Head of caudate nucleus (tissue), 42 donors: ENCODE measurements at places on chromosomes 16 and 17.

DNA sequence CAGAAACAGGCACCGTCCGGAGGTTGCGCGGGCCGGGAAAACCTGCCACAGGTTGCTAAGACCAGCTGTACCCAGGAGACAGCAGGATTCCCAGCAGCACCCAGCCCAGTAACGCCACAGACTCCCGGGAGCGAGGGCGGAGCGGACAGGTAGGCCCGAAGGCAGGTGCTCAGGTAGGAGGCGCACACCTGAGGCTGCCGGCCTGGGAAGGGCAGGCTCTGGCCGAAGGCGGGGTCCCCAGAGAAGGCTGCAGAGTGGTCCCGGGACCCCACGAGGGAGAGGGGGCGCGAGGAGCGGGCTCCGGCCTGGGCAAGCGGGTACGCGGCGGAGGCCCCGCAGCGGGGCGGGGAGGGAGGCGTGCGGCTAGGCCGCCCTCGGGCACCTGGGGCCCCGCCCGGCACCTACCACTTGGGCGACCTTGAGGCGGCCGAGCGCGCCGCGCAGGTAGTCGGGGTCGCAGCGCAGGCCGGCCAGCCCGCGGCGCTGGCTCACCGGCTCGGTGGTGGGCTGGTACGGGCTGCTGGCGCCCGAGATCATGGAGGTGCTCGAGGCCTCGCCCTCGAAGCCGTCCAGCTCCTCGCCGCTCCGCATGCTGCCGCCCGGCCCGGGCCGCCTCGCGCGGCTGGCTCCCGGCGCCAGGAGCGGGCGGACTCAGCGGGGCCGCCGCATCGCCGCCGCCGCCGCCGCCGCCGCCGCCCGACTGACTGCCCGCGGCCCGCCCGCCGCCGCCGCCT lies 441 bp downstream of the CMTM4 start:
- peak; percentile 29 for DNase-seq

DNA sequence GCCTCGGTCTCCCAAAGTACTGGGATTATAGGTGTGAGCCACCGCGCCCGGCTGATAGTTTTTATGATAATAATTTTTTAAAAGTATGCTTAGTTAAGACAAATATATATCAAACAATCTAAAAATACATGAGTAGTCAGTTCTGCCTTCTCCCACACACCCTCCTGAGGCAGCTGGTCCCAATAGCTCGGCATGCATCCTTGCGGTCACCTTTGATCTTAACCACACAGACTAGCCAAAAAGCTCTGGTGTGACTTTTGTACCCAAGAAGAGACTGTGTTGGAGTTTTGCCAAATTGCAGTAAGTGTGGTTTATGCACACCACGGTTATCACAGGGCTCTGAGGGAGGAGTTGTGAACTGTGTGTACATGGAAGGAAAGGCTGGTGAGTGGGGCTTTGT lies 25.6 kb downstream of the ATP6V0A1 start:
- no peak for DNase-seq

DNA sequence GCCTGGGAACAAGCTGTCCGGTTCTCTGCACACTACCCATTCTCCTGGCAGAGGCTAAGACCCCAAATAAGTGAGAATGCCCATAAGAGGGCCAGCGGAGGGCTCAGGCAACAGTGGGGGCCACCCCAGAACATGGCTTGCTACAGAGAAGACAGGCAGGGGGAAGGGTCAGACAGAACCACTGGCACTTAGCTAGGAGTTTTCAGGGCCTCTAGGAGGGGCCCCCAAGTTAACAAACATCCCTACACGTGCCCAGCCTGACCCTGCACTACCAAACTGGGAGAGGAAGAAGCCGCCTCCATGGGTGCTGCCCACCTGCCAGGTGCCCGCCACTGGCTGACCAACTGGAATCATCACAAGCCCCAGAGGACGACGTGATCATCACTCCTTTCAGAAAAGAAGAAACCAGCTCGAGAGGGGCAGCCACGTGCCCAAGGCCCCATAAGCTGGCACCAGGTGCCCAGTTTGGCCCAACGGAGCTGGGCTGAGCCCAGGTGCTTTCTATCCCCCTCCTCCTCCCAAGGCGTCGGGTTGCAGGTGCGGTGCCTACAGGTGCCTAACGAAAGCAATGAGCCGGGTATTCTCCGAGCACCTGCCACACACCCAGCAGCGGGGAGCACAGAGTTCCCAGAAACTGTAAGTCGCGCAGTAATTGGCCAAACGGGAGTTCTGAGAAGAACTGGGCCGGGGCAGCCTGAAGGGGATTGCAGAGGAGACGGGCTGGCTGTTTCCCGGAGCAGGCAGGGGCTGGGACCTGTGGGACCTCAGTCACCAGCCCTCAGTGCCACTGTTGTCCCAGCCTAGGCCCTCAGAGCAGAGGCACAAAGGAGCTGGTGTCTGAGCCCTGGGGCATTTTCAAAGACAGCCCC lies 13.2 kb downstream of the RPH3AL start:
- no peak for DNase-seq

DNA sequence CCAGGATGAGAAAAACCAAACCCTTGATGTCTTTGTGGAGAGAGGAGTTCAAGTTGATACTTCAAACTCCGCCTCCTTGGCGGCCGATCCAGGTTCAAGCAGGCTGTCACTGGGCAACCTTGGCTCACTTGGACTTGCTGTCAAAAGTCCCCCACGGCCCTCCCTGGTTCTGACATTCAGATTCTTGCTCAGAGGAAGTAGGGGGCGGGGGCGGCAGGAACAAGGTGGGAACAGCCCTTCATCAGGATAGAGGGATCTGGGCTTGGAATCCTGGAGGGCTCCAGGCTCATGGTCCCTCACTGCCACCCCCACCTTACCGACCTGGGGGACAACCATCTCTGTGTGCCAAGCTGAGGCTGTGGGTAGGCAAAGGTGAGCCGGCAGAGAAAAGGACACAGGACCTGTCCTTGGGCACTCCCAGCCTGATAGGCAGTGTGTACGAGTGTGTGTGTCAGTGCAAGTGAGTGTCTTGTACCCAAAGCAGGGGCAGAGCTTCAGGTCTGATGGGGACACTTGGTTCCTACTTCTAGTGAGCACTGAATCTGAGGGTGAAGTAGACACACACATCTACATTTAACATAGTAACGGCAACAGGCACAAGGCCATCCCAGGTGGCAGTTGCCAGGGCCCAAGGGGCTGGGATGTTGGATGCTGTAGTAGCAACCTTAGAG lies 6.6 kb upstream of the TSPOAP1 start:
- DNase-seq, result no peak

DNA sequence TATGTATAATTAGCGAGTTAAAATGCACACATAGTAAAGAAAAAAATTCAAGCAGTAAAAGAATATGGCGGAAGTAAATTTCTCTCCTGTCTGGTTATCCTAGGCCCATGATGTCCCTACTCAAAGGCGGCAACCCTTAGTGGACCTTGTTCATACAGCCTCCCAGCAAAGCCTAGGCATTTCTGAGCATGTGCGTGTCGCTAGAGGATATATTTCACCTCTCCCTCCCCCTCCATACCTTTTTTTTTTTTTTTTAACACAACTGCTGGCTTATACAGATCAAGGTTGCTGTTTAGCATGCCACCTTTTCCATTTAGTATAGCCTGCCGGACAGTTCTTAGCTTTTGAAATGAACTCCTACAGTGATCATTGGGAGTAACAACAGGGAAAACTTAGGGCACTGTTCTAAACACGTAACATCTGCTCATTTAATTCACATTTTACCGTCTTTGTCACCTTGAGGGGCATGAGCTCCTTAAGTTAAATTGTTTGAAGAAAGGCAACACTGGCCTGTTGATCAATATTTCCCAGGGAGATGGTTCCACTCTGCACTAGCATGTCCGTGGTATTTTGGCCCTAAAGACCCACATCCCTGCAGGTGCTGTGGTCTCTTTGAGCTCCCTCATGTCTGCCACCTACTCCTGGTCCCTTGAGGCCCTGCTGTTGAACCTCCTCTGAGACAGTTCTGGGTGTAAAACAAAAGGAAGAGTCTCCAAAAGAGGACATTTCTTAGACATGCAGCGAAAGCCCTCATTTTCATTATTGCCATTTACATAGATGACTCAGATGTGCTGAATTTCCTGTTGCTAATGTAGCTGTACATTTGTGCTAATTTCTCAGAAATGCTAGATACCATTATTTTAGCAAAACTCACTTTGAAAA lies 4.1 kb upstream of the TNFRSF13B start:
- no peak for DNase-seq

GRCh38 chr16:17026600-17027242 lies 444.0 kb downstream of the XYLT1 start:
- no peak for DNase-seq

DNA sequence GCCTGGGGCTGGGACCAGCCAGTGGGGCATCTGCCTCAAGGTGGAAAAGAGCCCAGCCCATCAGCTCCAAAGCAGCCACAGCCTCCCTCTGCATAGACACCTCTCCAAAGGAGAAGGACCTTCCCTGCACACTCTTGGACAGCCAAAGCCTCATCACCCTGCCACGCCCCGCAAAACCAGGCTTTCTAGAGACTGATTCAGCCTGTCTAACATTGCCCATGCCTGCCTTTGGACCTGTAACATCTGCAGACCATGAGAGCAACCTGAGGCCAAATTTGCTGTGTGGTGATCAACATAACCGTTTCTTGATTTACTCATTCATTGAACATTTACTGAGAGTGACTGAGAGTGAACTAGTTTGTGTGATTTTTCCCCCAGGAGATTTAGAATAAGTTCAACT lies 219.7 kb upstream of the HSBP1 start:
- DNase-seq, result no peak

DNA sequence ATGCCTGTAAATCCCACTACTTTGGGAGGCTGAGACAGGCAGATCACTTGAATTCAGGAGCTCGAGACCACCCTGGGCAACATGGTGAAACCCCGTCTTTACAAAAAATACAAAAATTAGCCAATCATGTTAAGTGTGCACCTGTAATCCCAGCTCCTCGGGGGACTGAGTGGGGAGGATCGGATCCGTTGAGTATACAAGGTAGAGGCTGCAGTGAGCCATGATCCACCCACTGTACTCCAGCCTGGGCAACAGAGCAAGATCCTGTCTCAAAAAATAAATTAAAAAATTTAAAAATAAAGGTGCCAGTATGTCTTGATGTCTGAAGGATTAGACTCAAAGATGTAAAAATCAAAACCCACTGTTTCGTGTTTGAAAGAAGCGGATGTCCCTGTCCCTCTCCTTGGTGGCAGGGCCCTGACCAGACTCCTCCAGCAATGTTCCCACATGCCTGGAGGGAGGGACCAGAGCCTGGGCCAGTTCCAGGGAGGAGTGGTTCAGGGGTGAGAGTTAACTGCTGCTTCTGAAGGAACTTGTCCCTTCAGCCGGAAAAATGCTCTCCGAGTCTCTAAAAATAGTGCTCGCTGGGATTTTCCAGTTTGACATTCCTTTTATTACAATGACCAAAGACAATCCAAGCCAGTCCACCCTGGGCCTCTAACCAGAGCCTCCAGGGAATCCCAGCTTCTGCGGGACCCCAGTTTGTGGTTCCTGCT lies 9.4 kb upstream of the CMTM4 start:
- no peak for DNase-seq

- DNase-seq, result peak; percentile 58
Observed at GRCh38 chr16:4846503-4846900, 586 bp downstream of the GLYR1 start.

DNA sequence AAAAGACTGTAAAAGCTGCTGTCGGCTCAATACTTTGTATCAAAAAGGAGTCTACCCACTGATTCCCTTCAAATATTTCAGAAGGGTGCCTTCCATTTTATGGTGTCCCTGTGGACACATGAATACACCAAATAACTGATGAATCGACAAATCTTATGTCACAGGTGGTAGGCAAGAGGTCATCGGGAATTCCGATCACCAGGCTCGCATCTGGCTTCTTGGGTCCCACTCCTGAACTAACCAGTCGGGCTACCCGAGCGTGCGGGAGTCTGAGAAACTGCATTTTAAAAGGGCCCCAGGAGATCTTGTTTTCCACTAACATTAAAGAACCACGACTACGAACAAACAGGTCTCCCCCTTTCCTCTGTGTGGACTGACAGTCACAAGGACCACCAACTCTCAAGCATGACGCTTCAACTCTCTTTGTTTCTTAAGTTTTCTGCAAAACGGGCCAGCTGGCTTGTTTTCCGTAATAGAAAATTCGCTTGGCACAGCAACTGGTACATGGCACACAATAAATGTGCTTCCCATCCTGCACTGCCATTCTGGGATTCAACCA lies 873 bp downstream of the PSME3IP1 start:
- DNase-seq, result no peak

GRCh38 chr17:14942526-14943190 lies 322.5 kb downstream of the PMP22 start:
- DNase-seq, result no peak

DNA sequence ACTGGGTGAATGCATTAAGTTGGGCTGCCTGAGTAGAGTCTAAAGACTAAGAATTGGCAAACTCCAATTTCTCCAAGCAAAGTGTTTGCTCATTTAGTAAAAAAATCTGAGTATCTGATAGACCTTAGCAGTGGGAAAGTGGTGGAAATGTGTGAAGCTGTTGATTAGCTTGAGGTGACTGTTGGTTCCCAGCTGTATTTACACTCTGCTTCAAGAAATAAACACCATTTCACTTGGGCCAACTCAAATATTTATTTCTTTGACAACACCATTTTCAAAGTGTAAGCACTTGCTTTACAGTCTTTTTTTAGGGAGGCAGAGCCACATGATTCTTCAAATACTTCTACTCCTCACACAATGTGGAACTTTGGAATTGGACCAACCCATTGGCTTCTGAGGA lies 8.7 kb downstream of the KCTD19 start:
- DNase-seq, result no peak

DNA sequence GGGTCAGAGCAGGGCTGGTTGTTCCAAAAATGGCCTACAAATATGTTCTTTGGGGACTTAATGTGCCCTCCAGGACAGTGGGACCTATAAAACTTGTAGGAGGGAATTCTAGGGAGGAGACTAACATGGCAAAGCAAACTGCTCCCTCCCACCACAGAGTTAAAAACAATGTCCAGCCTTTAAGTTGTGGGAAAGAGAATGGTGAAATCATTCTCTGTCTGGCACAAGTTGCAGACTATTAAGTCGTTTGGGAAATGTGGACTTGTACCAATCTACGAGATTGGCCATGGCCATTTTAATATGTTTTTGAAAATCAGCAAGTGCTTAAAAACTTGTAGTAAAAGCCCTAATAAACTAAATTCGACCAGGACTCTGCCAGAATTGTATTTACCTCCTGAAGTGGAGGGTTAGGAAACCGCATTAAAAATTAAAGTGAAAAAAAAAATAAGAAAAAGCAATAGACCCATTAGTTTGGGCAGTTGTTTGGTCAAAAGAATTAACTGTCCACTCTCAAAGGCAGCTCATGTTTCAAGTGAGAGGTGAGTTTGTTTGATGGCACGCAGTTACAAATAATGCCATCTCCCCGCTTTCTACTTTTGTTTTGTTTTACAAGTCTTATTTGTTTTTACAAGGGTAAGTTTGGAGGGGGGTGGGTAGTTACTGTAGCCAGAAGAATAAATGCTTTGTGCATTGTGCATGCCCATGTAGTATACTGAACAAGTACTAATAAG lies 32.4 kb downstream of the ANKFN1 start:
- DNase-seq, result no peak

DNA sequence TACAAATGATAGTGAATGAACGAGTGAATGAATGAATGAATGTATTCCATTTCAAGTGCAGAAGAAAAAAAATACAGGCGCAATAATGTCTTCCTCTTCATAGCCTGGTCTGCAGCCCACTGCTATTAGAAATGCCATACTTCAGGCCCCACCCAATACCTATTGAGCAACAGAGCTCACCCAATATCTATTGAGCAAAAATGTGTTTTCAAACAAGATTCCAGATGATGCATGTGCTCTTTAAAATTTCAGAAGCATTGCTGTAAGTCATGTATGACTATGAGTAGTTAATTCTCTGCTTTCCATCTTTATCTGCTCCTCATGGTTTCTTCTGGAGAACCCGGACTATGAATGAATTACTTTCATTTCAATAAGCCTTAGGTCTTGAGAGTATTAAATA lies 308.2 kb downstream of the XYLT1 start:
- no peak for DNase-seq

GRCh38 chr17:8080799-8081219 lies 6.7 kb downstream of the ALOX12B start:
- DNase-seq, result no peak
